GM12892 (cell line): ENCODE measurements at places on chromosomes 2 and 18.

- DNase-seq, result no peak
These were observed 133.9 kb downstream of the CYP26B1 start for GRCh38 chr2:72013726-72014125.

DNA sequence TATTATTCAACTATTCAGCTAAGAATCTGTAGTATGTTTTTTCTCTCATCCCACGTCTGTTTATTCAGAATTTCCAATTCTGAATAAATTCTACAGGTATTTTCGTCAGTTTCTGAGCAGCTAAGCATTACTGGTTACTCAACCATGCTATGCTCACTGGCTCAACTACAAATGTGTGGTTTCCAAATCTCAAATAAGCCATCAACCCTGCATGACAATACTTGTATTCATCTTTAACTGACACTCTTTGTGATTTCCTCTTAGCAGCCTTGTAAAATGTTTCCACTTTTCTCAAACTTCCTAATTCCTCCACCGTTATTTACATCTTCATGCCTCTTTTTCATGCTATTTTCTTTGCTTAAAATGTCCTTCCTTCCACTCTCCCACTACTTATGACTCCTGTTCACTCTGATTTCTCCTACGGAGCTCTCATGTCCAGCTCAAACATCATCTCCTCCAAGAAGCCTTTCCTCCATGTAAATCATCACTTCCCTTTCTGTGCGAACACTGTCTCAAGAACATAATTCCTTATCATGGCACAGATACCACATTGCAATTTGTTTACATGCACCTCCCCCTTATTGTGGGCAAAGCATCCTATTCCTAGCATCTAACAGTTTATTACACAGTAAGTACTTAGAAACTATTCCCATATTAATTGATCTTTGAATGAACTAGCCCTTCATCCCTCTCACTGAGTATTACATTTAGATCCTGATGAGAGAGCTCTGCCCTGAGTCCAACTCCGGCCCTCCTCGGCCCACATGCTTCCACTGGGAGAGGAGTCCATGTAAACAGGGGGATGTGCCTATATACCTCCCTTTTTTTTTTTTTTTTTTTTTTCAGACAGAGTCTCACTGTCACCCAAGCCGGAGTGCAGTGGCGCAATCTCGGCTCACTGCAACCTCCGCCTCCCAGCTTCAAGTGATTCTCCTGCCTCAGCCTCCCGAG is 10.5 kb downstream of the CCDC88A start:
- no peak for DNase-seq

- DNase-seq, result no peak
These were observed 19.5 kb downstream of the MYO1B start for GRCh38 chr2:191264647-191265081.

- DNase-seq, result no peak
These were observed 936.1 kb upstream of the ACVR2A start for GRCh38 chr2:146908776-146909175.

DNA sequence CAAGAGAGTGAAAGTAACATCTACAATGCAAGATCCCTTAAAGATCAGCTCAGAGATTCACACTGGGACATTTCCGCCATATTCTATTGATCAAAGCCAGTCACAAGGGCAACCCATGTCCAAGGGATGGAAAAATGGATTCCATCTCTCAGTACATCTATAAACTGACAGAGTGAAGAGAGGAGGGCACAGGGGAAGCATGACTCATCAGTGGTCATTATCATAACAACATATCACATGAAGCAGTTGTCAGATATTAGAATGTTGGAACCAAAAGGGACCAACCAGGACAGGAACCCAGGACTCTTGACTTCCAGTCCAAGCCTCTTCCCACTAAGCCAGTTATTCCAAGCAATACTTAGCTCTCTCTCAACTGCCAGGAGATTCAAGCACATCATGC is 54.9 kb upstream of the IGFBP2 start:
- no peak for DNase-seq

DNA sequence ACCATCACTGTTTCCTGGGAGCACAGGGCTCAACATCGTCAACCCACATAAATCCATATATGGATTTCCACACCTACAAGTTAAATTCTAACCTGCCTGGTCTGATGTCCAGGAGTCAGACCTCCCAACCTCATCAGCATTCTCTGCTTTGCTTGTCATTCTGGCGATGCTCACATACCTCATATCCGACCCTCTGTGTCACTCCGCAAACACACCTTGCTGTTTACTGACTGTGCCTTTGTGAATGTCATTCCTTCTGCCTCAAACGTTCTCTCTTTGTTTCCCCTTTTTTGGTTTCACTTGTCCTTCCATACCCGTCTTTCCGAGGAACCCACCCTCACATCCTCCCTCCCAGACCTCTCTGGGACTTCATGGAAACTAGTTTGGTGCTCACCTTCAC is 187.1 kb downstream of the ACTR3 start:
- DNase-seq, result no peak

DNA sequence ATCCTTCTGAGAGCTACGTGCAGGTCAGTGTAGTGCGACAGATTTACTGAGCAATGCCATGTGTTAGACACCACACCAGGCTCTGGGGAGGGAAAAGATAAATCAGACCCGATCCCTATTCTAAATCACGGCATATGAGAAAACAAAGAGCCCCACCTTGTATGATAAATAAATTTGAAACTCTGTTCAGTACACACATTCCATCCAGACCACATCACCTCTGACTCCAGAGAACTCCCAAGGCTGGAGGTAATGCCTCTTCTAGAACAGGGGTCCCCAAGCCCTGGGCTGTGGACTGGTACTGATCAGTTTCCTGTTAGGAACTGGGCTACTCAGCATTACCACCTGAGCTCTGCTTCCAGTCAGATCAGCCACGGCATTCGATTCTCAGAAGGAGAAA is 77.3 kb downstream of the QPCT start:
- DNase-seq, result no peak

GRCh38 chr18:22475426-22476100 is 57.8 kb upstream of the CTAGE1 start:
- no peak for DNase-seq

GRCh38 chr2:36547906-36548305 is 50.1 kb downstream of the FEZ2 start:
- no peak for DNase-seq

GRCh38 chr2:208990716-208991115 is 433.1 kb upstream of the MAP2 start:
- no peak for DNase-seq

- DNase-seq, result peak; percentile 11
These were observed 48.4 kb upstream of the PIK3C3 start for GRCh38 chr18:41906528-41907146.

GRCh38 chr2:148971547-148971946 is 67.0 kb upstream of the LYPD6B start:
- no peak for DNase-seq

GRCh38 chr2:44942304-44943030 is 965 bp downstream of the SIX3 start:
- no peak for DNase-seq

DNA sequence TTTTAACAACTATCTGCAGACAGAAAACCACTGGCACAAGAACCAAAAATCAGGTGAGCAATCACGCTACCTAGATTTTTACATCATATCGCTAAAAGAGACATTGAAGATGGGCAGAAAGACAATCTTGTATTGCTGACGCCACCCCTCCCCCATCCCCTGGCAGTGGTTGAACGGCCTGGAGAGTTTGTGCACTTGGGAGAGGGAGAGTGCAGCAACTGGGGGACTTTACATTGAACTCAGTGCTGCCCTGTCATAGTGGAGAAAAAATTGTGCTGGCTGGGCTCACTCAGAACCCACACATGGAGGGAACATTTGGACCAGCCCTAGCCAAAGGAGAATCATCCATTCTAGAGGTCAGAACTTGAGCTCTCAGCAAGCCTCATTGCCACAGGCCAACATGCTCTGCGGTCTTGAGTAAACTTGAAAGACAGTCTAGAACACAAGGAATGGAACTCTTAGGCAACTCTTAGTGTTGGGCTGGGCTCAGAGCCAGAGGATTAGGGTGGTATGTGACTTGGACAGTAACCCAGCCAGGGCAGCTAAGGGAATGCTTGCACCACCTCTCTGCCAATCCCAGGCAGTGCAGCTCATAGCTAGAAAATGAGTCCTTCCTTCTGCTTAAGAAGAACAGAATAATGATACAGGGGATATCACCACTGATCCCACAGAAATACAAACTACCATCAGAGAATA is 220.0 kb upstream of the CYP26B1 start:
- DNase-seq, result no peak

- no peak for DNase-seq
These were observed 36.1 kb downstream of the MARCO start for GRCh38 chr2:118978064-118978463.

GRCh38 chr2:238659231-238659630 is 188.7 kb upstream of the TWIST2 start:
- no peak for DNase-seq

DNA sequence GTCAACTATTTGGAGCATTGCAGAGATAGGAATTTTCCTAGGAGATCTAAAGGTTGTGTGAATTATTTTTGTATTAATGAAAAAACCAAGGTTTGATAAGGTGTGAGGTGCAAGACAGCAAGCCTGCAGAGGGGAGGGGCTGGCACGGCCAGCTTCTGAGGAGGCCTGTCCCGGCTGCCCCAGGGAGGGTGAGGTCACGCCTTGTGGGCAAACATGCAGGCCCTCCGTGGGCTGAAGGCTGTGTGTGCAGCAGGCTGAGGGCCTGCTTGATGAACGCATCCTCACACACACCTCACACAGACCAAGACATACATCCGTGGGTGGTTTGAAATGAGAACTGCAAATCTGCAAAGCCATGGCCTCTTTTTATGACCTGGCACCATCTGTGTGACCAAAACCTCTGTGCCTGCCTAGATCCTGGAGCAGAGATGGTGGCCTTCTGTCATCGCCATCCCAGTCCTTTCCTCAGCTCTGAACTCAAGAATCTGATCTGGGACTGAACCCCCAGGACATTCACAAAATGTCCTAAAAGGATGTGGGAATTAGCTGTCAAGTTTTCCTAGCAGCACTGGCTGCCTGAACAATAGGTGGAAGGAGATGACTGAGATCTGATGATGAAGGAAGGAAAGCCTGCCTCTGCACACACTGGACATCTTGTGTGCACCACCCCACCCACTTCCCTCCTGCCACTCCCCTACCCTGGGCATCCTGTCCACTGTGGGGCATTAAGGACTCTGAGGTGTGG is 102.4 kb upstream of the MGAT4A start:
- DNase-seq, result no peak

GRCh38 chr2:110732422-110733413 is at the start of gene ACOXL:
TSS of gene ACOXL (plus strand) at chr2:110732573. CDS start at chr2:110768390, 35,817 bp downstream.
- peak; percentile 25 for DNase-seq
